ENCODE measurements at places on chromosomes 7 and 10. TPM values are rescaled to one million over a fixed set of nuclear protein-coding genes. Genes with fewer than 3 reads are reported as not detected.

The TUBAL3 gene
- total RNA-seq: not detected

The CYP3A7 gene
- total RNA-seq: not detected

The LLCFC1 gene
- total RNA-seq: not detected

The GNGT1 gene
- total RNA-seq: not detected

The GARS1 gene
- 133 TPM for total RNA-seq

The IRF5 gene
- 3.7 TPM for total RNA-seq

The LGI1 gene
- total RNA-seq: not detected

The LRRC61 gene
- 18.0 TPM for total RNA-seq

The CAV1 gene
- total RNA-seq: 0.08 TPM

The MBL2 gene
- not detected for total RNA-seq

The LRRC18 gene
- total RNA-seq: not detected

The CFAP58 gene
- 0.26 TPM for total RNA-seq

The PPP1R3C gene
- total RNA-seq: not detected
